ENCODE measurements at places on chromosomes 5 and 9.

- no peak for DNase-seq
Measured at GRCh38 chr5:177142098-177142611, 8.6 kb downstream of the NSD1 start.

- DNase-seq, result no peak
Measured at GRCh38 chr9:75588808-75589207, 301.7 kb upstream of the PCSK5 start.

DNA sequence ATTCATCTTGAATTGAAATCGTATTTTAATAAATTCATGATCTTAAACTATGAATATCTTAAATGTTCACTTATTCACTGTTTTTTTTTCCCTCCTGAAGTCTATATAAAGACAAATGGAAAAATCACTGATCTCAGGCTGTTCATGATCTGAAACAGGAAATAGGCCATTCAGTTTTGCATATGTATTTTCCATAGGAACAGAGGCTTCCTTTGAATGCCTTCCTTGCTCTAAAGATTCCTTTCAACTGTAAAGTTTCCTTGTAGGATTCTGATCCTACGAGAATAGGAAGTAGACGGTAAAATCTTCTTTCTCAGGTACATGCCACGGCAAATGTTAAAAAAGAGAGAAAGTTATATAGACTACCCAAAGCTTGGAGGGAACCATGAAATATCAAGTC is 194.4 kb upstream of the PPP1R2B start:
- DNase-seq, result no peak

GRCh38 chr9:96626912-96627311 is 7.3 kb upstream of the CDC14B start:
- DNase-seq, result no peak

DNA sequence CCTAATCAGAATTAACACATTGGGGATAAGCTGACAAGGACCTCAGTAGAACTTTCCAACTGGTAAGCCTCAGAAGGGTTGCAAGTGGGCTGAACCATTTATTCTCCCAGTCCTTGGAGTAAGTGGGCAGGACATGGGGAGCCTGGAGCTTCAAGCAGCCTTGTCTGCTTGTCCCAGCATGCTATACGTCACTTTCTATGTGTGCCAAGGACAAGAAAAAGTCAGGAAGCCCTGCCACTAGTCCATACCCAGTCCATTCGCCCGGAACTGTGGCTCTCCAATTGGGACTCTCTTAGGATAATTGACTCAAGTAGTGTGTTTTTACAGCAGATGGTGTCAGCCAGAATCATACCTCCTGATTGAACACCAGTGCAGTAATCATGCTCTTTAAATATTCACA is 62.6 kb upstream of the FRRS1L start:
- no peak for DNase-seq

- DNase-seq, result no peak
Measured at GRCh38 chr5:3336666-3337065, 259.0 kb upstream of the IRX1 start.

DNA sequence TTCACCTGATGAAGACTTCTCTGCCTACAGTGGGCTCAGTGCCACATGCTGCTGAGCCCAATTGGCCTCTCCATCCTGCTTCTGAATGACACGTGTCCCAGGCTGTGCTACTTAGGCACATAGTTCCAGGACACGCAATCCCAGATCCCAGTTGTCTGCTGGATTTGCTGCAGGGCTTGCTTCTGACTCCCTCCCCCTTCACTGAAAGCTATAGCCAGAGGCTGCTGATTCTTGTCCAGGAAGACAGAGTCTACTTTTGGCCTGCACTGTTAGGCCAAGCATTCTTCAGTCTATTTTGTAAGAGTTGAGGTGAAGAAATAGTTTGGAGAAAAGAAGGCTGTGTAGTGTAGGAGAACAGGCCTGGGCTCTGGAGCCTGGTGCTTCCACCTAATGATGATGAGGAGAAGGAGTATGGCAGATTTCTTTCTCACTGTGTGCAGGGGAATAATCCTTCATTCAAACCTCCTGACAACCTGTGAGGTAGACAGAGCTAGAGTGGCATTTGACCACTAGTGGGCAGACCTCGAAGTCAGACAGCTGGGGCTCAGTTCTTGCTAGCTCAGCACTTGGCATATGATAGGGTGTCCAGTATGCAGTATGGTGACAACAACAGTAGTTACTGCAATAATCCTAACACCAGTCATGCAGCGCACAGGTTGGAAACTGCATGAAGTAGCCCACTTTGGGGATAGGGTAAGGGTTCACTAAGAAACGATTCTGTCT is 19.5 kb upstream of the ASPN start:
- no peak for DNase-seq

DNA sequence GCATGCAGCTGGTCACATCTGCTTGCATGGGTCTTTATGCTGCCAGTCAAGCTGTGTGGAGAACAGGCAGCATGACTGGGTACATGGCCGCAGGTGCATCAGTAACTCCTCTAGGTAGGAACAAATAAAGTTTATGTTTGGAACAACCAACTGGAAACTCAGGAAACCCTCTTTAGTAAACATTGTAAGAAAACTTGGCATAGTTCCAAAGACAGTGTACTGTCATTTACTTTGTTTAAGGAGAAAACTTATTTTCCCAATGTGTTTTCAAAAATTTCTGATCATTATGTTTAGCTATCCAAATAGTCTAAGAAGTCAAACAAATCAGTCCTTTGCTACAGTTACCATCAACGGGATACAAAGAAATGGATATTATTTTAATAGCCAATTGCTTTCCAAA is 386.0 kb downstream of the CHSY3 start:
- no peak for DNase-seq

GRCh38 chr9:98860871-98861293 is 53.4 kb downstream of the GALNT12 start:
- no peak for DNase-seq

DNA sequence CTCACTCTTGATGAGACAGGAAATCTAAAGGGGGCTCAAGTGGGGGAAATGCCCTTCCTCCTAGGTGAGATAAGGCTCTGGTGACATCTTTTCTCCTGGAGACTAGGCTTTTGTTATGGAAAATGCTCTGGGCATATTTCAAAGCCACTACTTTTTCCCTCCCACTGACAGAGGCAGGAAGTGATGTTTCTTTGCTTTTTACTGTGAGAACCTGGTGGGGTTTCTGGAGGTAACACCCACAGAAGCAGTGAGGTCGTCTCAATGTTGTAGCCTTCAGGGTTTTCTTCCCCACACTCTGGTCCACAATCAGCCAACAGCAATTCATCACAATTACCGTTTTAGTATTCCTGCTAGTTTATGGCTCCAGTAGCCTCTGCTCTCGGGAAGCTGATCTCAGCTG is 41.4 kb upstream of the FAM240B start:
- DNase-seq, result no peak

DNA sequence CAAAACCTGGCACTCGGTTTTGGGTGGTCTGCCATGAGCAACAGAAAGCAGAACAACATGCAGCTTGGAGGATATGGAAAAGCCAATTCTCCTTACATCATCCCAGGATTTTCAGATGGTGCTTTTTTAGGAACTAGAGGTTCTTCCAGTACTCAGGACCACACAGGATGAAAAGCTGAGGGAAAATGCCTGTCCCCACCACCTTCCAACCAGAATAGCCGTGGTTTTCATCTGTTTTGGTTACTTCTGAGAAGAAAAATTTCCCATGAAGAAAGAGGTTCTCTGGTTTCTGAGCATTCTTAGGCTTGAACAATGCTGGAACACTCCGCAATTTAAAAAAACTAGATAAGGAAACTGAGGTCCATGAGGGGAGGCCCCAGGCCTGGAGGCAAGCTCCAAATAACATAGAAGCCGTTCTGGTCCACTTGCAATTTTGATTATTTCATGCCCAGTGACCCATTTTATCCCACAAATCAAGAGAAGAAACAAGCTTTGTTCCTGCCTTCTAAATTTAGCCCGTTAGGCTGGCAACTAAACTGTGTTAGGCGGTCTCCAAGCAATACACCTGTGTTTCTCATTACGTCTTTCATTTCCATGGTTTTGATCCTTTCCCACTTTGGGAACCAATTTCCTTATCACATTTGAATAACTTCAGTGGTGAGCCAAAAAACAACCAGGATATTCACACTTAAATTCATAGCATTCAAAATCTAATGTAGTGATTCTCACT is 79.2 kb upstream of the SPIN1 start:
- no peak for DNase-seq

- DNase-seq, result no peak
Measured at GRCh38 chr5:67102708-67103107, 93.9 kb downstream of the CD180 start.

- DNase-seq, result no peak
Measured at GRCh38 chr5:191036-191948, at the start of gene LRRC14B. Gene LRRC14B, plus strand, starts transcription at chr5:191495. Its CDS starts 44 bp downstream, at chr5:191539.

DNA sequence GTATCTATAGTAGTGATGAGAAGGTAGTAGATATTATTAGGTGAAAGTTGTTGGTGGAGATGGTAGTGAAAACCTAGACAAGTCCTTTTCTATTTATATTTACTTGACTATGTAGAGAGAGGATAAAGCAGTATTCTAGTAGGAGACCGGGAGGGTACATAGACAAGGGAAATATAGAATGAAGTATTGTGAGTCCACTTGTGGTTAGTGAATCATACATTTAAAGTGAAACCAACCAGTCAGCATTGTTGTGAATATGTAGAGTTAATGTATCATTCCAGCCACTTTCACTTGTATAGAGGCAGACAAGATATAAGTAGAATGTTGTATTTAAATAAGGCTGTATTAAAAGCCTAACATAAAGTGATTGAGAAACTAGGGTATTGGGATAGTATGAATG is 1711.3 kb upstream of the ACO1 start:
- no peak for DNase-seq

DNA sequence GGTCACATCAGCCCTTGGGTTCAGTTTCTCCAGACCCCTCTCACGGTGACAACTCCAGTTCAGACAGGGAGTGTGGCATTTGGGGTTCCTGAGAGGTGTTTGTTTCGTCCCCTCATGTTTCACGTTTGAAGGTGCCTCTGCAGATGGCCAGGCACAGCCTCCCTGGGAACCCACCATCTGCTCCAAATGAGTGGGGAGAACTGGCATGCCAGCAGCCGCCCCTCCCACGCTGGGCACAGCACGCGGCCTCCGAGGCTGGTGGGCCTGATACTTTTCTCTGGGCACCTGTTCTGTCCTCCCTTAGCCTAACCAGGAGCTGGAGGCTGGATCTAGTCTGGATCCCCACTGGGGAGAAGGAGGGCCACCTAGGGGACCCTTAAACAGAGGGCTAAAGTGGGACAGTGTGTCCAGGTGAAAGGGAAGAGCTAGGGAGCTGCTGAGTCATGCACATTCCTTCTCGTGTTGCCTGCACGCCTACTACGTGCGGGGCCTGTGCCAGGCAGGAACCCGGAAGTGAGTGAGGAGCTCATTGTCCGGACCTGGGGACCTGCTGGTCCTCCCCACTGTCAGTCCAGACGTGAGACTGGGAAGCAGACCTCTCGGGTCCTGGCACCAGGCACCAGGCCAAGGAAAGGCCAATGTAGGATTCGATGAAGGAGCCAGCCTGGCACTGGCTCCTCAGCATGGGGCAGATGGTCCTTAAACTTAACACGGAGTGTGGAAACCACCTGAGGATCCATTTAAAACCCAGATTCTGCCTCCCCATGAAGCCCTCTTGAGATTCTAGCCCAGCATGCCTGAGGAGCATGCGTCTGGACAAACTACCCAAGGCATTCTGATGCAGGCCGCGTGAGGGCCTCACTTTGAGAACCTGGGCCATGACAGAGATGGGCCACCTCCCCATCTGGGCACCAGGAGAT is 11.7 kb downstream of the DNM1 start:
- DNase-seq, result no peak

GRCh38 chr9:99966716-99967115 is 60.3 kb downstream of the STX17 start:
- no peak for DNase-seq

DNA sequence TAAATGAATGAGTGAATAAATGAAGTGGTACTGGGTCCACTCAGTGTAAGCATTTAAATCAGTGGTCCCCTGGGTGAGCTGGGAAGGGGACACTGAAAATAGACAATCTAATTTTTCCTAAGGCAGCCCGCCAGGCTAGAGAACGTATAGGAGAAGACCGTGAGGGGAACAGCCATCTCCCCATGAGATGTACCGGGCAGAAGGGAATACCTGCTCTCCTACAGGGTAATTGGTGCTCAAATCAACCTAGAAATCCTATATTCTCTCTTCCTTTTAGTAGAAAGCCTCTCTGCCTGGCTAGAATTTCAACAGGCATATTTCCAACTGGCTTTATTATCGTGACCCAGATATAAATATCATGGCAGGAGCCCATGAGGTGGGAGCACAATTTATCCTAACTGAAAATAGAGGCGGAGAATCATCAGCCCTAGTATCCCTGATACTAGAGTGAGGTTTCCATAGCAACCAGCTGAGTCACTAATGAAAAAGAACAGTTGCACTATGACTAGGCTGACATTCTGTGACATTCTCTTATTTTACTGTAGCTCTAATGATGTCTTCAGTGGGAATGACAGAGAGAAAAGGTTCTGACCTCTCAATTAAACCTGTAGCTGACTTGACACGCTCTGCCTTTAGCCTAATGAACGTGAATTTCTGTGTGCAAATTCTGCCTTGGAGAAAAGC is 96.5 kb upstream of the CAST start:
- DNase-seq, result no peak

DNA sequence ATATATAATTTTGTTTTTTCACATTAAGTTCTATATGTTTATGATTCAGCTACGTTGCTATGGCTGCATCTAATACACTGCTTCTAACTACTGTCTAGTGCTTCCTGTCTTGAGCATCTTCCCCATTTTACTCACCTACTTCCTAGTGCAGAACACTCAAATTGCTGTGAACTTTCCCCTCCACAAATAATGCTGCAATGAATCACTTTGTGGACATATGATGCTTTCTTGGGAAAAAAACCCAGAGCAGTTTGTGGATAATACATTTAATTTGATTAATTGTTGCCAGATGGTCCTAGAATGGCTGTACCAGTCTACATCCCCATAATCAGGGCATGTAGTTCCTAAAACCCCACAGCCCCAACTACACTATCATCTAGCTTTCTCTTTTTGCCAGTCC is 18.5 kb downstream of the CD180 start:
- DNase-seq, result no peak

- DNase-seq, result no peak
Measured at GRCh38 chr5:102289251-102289899, 6.7 kb downstream of the SLCO4C1 start.

GRCh38 chr9:88738709-88739108 is 203.7 kb downstream of the NXNL2 start:
- no peak for DNase-seq

- no peak for DNase-seq
Measured at GRCh38 chr5:91225848-91226686, 157.1 kb downstream of the ARRDC3 start.

- no peak for DNase-seq
Measured at GRCh38 chr9:32965999-32966722, 35.3 kb downstream of the APTX start.

GRCh38 chr9:20351715-20352114 is 270.6 kb downstream of the MLLT3 start:
- DNase-seq, result no peak

GRCh38 chr9:16385590-16385989 is 484.9 kb downstream of the BNC2 start:
- DNase-seq, result no peak

- DNase-seq, result no peak
Measured at GRCh38 chr9:72354704-72355103, 10.3 kb downstream of the ZFAND5 start.

Data from neural crest cell (in vitro differentiated cells).